Karpas-422 (cell line): ENCODE measurements at places on chromosomes 7 and 10. TPM values are rescaled to one million over a fixed set of nuclear protein-coding genes. Genes with fewer than 3 reads are reported as not detected.

DNA sequence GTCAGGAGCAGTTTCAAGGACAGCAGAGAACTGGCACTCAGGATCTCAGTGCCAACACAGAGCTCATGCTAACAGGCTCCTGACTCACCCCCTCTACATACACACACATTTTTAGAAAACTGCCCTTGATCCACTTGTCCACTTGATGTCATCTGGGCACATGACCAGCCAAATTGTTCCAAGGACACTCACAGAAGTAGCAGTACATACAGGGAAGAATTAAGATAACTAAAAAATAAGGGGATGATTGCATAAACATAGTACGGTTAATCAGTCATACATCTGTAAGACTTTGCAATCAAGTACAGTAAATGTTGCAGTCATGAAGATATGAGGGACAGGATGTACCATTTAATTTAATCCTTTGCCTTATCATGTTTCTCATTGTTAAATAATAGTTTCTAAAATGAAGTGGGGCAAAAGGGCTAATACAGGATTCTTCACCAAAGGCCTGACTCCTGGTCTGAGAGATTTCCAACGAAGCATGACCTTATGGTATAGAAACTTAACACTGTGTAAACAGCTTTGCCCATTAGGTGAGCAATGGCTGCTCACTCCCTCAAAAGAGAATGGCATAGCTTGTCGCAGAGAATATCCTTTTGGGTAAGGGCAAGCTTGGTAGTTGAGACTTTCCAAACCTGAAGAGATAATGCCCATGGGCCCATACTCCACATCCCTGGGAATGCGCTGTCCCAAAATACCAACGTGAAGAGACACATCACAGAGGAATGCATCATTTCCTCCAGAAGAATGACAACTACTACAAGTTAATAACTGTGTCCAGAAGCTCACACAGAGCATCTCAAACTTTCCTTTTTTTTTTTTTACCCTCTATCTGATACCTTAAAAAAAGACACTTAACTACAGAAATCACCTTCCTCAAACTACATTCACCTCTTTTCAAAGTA is 94.1 kb downstream of the ARMH3 start:
- no peak for DNase-seq
- no peak overlapping the region for H3K4me3 ChIP-seq
- H3K4me1 ChIP-seq: peaks cover 24% of the 10 kb centered on the region

GRCh38 chr10:36450380-36450779 is 675.0 kb upstream of the ANKRD30A start:
- H3K27me3 ChIP-seq: no peaks in the 10 kb centered on the region
- H3K4me3 ChIP-seq: no peak overlapping the region
- no peak for DNase-seq
- H3K27ac ChIP-seq: no peak overlapping the region
- H3K4me1 ChIP-seq: no peaks in the 10 kb centered on the region

DNA sequence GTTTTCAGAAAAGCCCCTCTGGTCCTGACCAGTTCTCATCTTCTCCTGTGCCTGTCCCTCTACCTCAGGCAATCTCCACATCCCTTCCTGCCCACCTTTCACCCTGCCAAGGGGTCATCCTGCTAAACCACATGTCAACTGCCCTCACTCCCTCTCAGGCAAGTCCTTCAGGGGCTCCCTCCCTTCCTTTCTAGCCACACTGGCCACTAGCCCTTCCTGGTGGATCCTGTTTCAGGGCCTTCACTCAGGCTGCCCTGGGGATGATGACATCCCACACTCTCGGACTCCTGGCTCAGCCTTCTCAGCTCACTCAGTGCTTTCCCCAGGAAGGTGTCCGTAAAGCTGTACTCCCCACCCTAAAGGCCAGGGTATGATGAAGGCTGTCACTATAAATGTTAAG is 13.4 kb downstream of the STEAP1B start:
- peaks cover 9% of the 10 kb centered on the region for H3K4me1 ChIP-seq
- no peaks in the 10 kb centered on the region for H3K27me3 ChIP-seq
- H3K36me3 ChIP-seq: no peaks in the 10 kb centered on the region
- H3K27ac ChIP-seq: no peak overlapping the region
- H3K4me3 ChIP-seq: no peak overlapping the region

- no peaks in the 10 kb centered on the region for H3K36me3 ChIP-seq
- H3K4me1 ChIP-seq: peaks cover 13% of the 10 kb centered on the region
- no peak overlapping the region for H3K27ac ChIP-seq
- peaks cover 3% of the 10 kb centered on the region; the same call in 1 of the 2 replicates for H3K27me3 ChIP-seq
- DNase-seq: no peak
Measured at GRCh38 chr10:78649429-78649828, 419.3 kb upstream of the ZMIZ1 start.

DNA sequence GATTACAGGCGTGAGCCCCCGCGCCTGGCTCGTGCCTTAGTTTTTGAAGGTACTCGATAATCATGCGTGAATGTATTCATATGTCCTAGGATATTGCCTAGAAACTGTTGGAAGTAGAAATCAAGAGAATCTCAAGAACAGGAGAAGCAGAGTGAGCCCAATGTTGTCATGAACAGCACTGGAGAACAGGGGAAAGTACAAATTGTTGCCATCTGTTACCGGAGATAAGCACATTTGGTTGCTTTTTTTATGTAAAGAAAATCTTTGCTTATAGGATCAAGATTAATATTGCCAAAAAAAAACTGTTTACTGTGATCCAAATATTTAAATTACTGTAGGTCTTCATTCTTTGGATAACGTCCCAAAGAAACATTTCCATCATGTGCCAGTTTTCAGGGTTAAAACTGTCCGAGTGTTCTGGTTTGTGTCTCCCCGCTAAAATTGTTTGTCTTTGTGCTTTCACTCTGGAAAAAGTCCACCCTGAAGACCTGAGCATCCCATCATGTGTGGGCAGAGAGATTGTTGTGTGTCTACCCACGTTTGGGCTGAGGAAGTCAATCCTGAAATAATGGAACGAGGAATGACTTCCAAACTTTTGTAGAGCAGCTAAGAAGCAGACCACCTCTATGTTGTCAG is 95.7 kb upstream of the CELF2 start:
- no peaks in the 10 kb centered on the region for H3K36me3 ChIP-seq
- H3K27ac ChIP-seq: no peak overlapping the region
- H3K27me3 ChIP-seq: no peaks in the 10 kb centered on the region
- H3K4me3 ChIP-seq: no peak overlapping the region

- H3K27me3 ChIP-seq: no peaks in the 10 kb centered on the region
- H3K36me3 ChIP-seq: peaks cover 69% of the 10 kb centered on the region
- H3K4me3 ChIP-seq: no peak overlapping the region
- H3K27ac ChIP-seq: no peak overlapping the region
Measured at GRCh38 chr7:29937132-29937531, 52.5 kb downstream of the SCRN1 start.

- H3K4me1 ChIP-seq: peaks cover 17% of the 10 kb centered on the region
- no peak overlapping the region for H3K4me3 ChIP-seq
- no peaks in the 10 kb centered on the region for H3K27me3 ChIP-seq
- H3K36me3 ChIP-seq: no peaks in the 10 kb centered on the region
- no peak overlapping the region for H3K27ac ChIP-seq
Measured at GRCh38 chr7:121401896-121402295, 5.8 kb upstream of the FAM3C start.

DNA sequence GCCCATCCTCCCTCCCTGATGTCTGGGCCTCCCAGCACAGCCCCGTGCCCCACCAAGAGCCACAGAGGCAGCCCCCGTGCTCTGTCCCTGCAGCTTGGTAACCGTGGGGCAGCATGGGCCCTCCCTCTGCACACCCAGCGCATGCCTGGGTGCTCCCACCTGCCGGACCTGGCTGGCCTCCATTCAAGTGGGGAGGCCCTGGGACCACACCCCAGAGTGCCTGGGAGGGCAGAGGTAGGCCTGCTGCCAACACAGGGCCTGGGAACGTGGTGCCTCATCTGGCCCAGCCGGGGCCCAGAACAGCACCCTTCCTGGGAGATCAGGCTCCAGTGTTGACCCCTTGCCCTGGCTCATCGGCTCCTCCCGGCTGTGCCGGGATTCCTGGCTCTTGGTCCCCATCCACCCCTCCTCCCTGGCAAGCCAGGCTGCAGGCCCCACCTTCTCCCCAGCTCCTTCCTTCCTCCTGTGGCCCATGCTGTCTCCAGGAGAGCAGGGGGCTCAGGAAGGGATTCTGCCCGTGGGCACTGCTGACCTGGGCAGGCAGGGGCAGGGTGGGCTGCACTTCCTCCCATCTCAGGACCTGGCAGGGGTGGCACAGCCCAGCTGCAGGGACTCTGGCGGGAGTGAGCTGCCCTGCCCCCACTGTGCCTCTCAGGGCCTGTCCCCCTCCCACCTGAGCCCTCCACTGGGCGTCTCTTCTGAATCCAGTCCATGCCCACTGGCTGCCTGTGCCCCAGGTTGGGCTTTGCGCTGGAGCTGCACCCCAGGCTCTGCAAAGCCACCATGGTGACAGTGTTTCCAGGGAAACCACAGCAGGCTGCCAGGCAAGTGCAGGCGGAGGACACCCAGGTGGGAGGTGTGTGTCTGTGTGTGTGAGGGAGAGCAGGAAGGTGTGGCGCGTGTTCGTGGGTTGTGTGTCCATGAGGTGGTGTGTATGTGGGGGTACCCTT is 32.6 kb downstream of the PWWP2B start:
- H3K36me3 ChIP-seq: no peaks in the 10 kb centered on the region
- no peak overlapping the region for H3K27ac ChIP-seq
- H3K4me3 ChIP-seq: no peak overlapping the region
- DNase-seq: no peak
- H3K27me3 ChIP-seq: no peaks in the 10 kb centered on the region

- H3K4me1 ChIP-seq: peaks cover 51% of the 10 kb centered on the region
- H3K4me3 ChIP-seq: no peak overlapping the region
- DNase-seq: no peak
- no peaks in the 10 kb centered on the region for H3K27me3 ChIP-seq
- H3K36me3 ChIP-seq: no peaks in the 10 kb centered on the region
Measured at GRCh38 chr7:90889210-90889609, 293.1 kb downstream of the CDK14 start.

GRCh38 chr10:129131457-129132132 is 335.4 kb upstream of the MGMT start:
- H3K4me1 ChIP-seq: no peaks in the 10 kb centered on the region
- H3K36me3 ChIP-seq: no peaks in the 10 kb centered on the region
- no peaks in the 10 kb centered on the region for H3K27me3 ChIP-seq

Gene AEBP1
- 5.9 TPM in 1 of 2 replicates, not detected in the other for total RNA-seq

Gene EIF5AL1
- 0.11 TPM in 1 of 2 replicates, not detected in the other for total RNA-seq

Gene ZNF365
- total RNA-seq: not detected in 2 replicates

Gene TRIM50
- total RNA-seq: not detected in 2 replicates

Gene CNNM1
- total RNA-seq: not detected in 2 replicates
